ENCODE measurements at places on chromosomes 2 and 18.

GRCh38 chr2:226098861-226099745, 699.6 kb downstream of the NYAP2 start:
- no peak for DNase-seq

DNA sequence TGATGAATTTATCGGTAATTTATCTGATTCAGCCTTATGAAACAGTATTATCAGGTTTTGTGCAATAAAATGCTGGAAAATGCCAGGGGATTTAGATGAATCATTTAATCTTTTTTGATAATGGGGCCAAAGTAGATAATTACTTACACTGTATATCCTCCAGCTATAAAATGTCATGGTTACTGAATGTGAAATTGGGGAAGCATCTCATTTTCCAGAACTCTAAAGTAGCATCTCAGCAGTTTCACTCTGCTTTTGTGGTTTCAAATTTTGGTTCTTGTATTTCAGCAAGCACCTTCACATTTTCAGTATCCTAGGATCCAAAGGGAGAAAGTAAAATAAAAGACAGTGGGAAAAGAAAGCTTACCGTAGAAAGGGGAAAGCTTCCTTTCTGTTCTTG, 12.8 kb downstream of the ANKRD62 start:
- no peak for DNase-seq

- DNase-seq: no peak
Measured at GRCh38 chr2:226795281-226796011, 4.2 kb downstream of the IRS1 start.

DNA sequence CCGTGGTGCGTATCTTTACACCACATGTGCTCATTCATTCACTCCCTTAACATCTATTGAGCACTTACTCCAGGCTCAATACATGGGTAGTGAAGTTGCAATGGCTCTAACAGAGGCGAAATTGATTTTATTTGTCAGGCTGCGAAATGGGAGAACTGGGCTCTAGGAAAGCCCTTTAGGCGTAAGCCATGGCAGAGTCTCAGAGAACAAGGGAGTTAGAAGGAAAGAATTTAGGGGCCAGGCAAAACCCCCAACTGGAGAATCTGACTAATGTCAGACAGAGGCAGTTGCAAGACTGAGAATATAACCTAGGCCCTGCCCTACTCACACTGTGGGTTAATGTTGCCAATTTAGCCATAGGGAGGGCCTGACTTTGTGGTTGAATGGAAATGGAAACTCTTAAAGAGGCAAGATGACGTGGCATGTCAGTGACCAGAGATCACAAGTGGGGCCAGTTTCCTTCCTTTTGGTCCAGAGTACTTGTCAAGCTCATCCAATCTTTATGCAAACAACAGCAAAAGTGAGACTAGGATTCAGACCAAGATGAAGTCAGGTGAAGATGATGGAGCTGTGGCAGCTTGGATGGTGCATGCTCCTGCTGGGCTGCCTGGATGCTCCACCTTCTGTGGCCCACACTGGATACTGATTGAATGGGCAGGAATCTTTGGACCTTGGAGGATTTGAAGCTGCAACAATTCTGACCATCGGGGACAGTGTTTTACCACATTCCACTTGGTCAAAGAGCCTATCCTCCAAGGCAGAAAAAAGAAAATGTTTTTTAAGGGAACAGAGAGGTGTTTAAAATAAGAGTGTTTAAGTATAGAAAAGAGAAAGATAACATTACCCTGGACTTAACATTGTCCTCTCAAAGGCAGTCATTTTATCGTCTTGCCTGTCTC, 92.2 kb downstream of the CAPN13 start:
- no peak for DNase-seq

DNA sequence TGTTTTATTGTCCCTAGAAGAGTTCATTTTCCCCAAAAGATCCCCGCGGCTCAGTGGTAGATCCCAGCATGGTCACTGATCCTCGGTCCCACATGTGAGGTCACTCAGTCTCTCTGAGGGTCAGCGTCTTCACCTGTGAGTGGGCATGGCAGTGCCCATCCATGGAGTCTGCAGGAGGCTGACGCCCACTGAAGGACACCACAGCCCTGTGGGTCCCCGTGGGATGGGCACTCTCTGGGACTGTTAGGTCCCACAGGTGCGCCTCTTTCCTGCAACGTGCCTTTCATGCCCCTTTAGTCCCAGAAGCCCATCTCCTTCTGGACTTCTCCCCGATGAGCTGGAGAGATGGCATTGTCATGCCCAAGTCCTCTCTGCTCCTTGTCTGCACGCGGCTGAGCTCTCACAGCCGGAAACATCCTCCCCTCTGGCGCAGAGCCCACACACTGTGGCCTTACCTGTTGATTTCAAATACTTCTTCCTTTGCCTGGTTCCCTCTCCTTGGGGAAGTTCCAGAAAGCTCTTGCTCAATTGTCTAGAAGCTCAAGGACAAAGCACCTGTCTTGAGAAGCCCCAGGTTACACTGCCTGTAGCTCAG, 75.9 kb downstream of the PTGR3 start:
- DNase-seq: no peak

DNA sequence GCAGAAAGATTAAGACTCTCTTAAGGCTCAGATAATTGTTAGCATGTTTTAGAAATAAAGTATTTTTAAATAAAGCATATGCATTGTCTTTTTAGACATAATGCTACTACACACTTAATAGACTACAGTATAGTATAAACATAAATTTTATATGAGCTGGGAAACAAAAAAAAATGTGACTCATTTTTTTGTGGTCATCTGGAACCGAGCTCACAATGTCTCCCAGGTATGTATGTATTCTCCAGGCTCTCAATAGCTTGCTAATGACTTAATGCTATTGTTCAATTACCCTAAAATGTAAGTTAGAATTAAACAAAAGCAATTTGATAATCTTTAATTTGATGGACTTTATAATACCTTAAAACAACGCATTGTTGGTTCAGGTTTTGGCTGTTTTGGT, 167.2 kb downstream of the NUP35 start:
- no peak for DNase-seq

DNA sequence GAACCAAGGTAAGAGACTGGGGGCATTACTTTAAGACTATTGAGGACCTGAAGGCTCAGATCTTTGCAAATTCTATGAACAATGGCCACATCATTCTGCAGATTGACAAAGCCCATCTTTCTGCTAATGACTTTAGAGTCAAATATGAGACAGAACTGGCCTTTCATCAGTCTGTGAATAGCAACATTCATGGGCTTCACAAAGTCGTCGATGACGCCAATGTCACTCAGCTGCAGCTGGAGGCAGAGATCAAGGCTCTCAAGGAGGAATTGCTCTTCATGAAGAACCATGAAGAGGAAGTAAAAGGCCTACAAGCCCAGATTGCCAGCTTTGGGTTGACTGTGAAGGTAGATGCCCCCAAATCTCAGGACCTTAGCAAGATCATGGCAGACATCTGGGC, 43.8 kb upstream of the SLC4A10 start:
- DNase-seq: no peak

DNA sequence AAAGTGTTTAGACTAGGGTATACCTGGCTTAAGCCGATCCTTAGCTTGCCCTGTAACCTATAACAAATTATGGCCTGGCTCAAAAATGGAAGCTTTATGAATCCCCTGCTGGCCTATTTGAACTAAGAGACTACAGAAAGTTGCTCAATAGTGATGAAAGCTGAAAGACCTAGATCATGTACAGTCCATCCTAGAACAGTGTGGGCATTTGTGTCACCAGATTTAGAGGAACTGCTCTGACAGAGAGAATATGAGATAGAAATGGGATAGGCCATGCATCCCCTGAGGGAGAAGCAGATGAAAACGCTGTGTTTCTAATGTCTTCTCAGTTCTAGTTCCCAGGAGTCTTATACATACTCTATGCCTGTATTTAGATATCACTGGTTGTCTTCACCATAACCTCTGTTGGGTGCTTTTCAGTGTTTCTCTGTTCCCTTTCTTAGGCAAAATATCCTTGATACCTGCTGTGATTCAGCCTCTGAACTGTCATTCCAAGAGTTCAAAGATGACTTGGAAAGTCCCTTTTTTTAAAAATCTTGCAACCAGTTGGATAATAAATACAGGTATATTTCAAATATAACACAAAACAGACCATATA, 246.9 kb upstream of the SLC39A10 start:
- DNase-seq: no peak
